ENCODE measurements at places on chromosomes 1 and 21.
A peak's percentile ranks its signal among the peaks of the same experiment; 100 is the strongest.

DNA sequence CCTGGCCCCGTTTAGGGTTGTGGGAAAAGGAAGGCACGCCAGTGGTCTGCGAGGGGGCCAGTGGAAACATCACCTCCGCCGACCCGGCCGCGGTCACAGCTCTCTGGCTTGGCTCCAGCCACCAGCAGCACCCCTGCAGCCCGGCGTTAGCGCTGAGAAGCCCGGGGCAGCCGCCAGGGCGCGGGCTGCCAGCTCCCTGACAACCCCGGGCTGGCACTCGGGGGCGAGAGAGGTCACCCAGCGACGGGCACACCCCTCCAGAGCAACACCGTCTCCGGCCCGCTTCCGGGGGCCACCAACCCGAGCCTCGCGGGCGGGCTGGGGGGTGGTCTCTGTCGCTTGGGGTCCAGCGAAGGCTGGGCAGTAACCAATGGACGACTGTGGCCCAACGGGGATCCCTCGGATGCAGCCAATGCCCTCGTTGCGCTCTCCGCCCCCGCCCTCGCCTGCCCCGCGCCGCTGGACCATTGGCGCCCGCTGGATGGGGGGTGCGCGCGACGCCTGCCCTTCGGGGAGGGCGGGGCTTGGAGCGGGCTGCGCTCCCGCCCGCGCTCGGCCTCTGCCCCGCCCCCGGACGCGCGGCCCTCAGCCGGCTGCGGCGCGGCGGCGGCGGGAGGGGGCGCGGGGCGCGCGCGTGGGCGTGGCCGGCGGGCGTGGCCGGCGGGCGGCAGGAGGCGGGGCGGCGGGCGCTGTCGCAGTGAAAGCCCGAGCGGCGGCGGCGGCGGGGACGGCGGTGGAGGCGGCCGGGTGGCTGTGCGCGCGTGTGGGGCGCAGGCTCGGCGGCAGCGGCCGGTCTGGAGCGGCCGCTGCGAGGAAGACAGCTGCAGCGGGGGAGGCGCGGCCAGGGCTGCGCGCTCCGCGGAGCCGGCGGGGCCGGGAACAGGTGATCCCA, at the start of gene MAN1C1:
Gene MAN1C1, plus strand, starts transcription at position 697 of the 892 bp plus-strand sequence. CDS start 1,007 bp downstream, outside the sequence.
- H3K27me3 ChIP-seq, result peaks cover 33% of the 10 kb centered on the region
- H3K36me3 ChIP-seq, result no peaks in the 10 kb centered on the region
- peak within 1 kb of the TSS; percentile 3 for H3K27ac ChIP-seq
- peaks cover 53% of the 10 kb centered on the region for H3K4me1 ChIP-seq
- H3K4me3 ChIP-seq, result peak within 1 kb of the TSS; percentile 67

- H3K36me3 ChIP-seq, result no peaks in the 10 kb centered on the region
- H3K27ac ChIP-seq, result no peak overlapping the region
- DNase-seq, result no peak
- no peaks in the 10 kb centered on the region for H3K4me1 ChIP-seq
- no peak overlapping the region for H3K4me3 ChIP-seq
Measured at GRCh38 chr1:83058327-83058726, 940.6 kb downstream of the TTLL7 start.

GRCh38 chr1:211965108-211965805, 70.1 kb downstream of the INTS7 start:
- peaks cover 1% of the 10 kb centered on the region for H3K4me1 ChIP-seq
- DNase-seq, result no peak
- no peaks in the 10 kb centered on the region for H3K27me3 ChIP-seq
- H3K36me3 ChIP-seq, result peaks cover 92% of the 10 kb centered on the region
- no peak overlapping the region for H3K4me3 ChIP-seq

DNA sequence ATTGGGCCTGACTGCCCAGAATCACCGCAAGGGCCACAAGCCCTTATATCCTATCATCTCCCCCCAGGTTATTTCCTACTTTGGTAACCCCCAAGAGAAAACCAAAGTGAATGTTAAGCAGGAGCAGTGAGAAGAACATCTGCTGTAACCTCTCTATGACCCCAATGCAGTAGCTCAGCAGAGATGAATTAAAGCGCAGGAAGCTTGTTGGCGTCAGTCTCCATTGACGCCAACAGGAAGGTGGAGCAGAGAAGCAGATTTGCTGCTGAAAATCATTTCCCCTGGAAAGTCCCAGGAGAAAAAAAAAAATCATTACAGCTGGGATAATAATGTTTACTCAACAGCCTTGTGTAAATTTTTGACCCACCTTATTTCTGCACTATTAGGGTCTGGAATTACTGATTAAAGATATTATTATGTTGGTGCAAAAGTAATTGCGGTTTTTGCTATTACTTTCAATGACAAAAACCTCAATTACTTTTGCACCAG, 33.2 kb upstream of the FAM163A start:
- no peaks in the 10 kb centered on the region for H3K36me3 ChIP-seq
- H3K4me3 ChIP-seq, result no peak overlapping the region
- no peak for DNase-seq
- H3K27ac ChIP-seq, result no peak overlapping the region

GRCh38 chr1:84540759-84541158, 33.5 kb downstream of the CTBS start:
- H3K4me3 ChIP-seq, result no peak overlapping the region
- H3K27me3 ChIP-seq, result no peaks in the 10 kb centered on the region
- H3K36me3 ChIP-seq, result peaks cover 31% of the 10 kb centered on the region
- H3K4me1 ChIP-seq, result peaks cover 21% of the 10 kb centered on the region

GRCh38 chr1:143497374-143497747, 474.4 kb downstream of the FAM72C start:
- peaks cover 2% of the 10 kb centered on the region for H3K36me3 ChIP-seq
- no peaks in the 10 kb centered on the region for H3K4me1 ChIP-seq
- H3K27me3 ChIP-seq, result peaks cover 10% of the 10 kb centered on the region
- no peak overlapping the region for H3K27ac ChIP-seq
- no peak overlapping the region for H3K4me3 ChIP-seq

DNA sequence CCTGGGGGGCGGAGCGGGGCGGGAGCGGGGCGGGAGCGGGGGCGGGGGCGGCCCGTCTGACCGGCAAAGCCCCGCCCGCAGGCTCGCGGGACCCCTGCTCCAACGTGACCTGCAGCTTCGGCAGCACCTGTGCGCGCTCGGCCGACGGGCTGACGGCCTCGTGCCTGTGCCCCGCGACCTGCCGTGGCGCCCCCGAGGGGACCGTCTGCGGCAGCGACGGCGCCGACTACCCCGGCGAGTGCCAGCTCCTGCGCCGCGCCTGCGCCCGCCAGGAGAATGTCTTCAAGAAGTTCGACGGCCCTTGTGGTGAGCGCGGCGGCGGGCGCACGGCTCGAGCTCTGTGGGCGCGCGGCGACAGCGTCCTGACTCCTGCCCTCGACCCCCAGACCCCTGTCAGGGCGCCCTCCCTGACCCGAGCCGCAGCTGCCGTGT, 21.2 kb downstream of the AGRN start:
- peaks cover 25% of the 10 kb centered on the region for H3K27me3 ChIP-seq
- peaks cover 4% of the 10 kb centered on the region for H3K36me3 ChIP-seq

- no peaks in the 10 kb centered on the region for H3K36me3 ChIP-seq
- H3K4me3 ChIP-seq, result no peak overlapping the region
- peaks cover 17% of the 10 kb centered on the region for H3K4me1 ChIP-seq
- peaks cover 30% of the 10 kb centered on the region for H3K27me3 ChIP-seq
- no peak for DNase-seq
Measured at GRCh38 chr1:3680488-3681230, 28.3 kb downstream of the TP73 start.

GRCh38 chr1:111406321-111406768, 21.2 kb downstream of the OVGP1 start:
- peak; percentile 46 for DNase-seq
- no peak overlapping the region for H3K4me3 ChIP-seq
- no peaks in the 10 kb centered on the region for H3K27me3 ChIP-seq
- peaks cover 44% of the 10 kb centered on the region for H3K4me1 ChIP-seq

GRCh38 chr1:207937204-207937603, 26.3 kb upstream of the CD34 start:
- H3K4me1 ChIP-seq, result no peaks in the 10 kb centered on the region
- no peak overlapping the region for H3K27ac ChIP-seq
- H3K4me3 ChIP-seq, result no peak overlapping the region
- no peaks in the 10 kb centered on the region for H3K36me3 ChIP-seq
- DNase-seq, result no peak
- H3K27me3 ChIP-seq, result peaks cover 29% of the 10 kb centered on the region

- H3K27me3 ChIP-seq, result no peaks in the 10 kb centered on the region
- peak overlapping the region; percentile 87 for H3K4me3 ChIP-seq
- DNase-seq, result no peak
- H3K36me3 ChIP-seq, result peaks cover 29% of the 10 kb centered on the region
- H3K27ac ChIP-seq, result peak overlapping the region; percentile 87
Measured at GRCh38 chr1:229557200-229557850, 1.2 kb downstream of the ABCB10 start.

DNA sequence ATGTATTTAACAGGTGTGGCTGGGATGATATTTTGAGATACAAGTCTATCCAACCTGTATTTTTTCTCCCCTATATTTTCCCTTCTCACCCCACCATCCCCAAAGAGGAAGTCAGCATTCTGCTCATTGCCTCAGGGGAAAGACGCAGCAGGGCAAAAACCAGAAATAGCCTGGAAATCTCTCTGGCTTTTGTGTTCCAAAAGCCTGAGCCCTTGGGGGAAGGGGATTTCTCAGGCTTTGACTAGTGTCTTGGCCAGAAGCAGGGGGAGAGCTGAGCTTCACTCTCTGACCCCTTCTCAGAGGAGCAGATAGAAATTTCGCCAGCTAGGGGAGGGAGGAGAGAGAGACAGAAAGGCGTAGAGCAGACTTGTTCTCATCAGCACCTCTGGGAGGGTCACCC, 244.7 kb downstream of the RRAGC start:
- peaks cover 22% of the 10 kb centered on the region for H3K27me3 ChIP-seq
- H3K27ac ChIP-seq, result no peak overlapping the region
- H3K4me3 ChIP-seq, result no peak overlapping the region
- no peaks in the 10 kb centered on the region for H3K36me3 ChIP-seq
- no peak for DNase-seq
- H3K4me1 ChIP-seq, result no peaks in the 10 kb centered on the region

- DNase-seq, result no peak
- H3K36me3 ChIP-seq, result no peaks in the 10 kb centered on the region
- no peak overlapping the region for H3K27ac ChIP-seq
- H3K4me1 ChIP-seq, result no peaks in the 10 kb centered on the region
- H3K27me3 ChIP-seq, result no peaks in the 10 kb centered on the region
Measured at GRCh38 chr1:2356911-2357845, 34.2 kb downstream of the MORN1 start.

DNA sequence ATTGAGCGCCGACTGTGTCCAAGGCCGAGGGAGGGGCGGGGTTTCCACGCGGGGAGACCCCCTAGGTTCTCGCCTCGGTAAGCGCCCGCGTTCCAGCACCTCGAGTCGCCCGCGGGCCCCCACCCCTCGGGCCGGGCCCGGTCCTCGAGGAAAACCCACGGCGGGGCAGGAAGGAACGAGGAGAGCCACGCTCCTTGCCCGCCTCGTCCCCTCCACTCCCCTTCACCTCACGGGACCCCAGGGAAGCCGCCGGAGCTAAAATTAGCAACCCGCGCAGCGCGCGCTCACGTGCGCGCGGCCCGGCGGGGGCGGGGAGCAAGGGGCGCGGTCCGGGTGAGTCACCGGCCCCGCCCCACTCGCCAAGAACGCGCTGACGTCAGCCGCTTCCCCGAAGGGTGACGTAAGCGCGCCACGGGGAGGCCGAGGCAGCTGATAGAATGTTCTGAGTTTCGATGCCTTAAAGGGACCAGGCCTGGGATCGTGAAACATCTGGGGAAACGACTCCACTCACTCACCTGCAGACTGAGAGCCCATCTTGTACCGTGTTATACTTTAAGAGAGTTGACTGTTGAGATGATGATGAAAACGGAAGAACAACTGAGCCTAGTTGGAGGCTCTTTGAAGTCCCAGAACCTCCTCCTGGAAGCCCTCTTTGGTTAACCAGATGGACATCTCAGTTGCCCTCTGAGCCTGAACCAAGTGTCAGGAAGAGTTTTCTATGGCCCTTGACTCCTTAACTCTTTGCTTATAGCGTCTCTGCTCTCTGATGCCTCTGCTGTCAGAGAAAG, 49.7 kb upstream of the ATF3 start:
- peaks cover 13% of the 10 kb centered on the region for H3K27me3 ChIP-seq
- peaks cover 14% of the 10 kb centered on the region for H3K4me1 ChIP-seq

DNA sequence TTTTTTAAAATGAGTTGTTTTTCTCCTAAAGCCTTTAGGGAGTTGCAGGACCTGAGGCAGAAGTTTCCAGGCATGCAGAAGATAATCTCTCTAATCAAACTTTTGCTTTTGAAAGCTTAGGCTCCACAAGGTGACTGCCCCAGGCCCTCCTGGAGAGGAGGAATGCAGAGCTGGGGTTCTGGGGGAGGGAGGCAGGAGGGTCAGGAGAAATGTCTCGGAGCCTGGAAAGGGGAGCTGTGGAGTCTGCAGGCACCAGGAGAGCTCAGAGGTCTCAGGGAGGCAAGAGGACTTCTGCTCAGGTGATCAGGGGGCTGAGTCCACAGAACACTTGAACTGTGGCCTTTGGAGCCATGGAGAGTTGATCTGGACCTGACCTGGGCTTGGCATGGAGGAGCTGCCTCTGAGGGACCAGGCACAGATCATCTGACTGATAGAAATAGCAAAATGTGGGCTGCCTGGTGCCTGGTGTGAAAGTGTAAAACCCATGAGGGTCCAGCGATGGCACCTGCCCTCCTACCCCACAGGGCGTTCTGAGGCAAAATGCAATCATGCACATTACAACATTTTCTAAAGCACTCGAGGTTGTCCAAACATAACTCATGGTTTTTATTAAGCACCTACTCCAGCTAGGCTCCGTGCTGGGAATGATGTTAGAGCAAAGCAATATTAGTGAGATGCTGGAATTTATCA, 10.0 kb upstream of the ABCG1 start:
- no peak for DNase-seq
- H3K36me3 ChIP-seq, result no peaks in the 10 kb centered on the region
- no peak overlapping the region for H3K27ac ChIP-seq
- no peaks in the 10 kb centered on the region for H3K4me1 ChIP-seq

DNA sequence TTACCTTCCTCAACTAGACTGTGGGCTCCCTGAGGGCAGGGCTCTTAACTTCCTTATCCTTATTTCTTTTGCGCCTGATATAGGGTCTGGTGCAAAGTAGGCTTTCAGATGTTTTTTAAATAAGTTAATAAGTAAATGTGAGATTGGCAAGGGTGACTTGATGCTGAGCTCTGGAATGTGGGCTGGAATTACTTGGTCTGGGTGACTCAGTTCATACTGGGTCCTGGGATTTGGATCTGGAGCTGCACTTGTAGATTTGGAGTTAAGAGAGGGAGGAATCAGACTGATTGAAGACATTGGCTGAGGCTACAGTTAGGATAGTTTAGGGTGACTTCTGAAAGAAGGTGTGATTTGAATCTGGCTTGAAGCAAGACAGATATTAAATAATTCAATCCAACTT, 190.9 kb downstream of the GIPC2 start:
- no peak overlapping the region for H3K27ac ChIP-seq
- no peak for DNase-seq
- H3K27me3 ChIP-seq, result peaks cover 4% of the 10 kb centered on the region
- H3K4me3 ChIP-seq, result no peak overlapping the region
- H3K4me1 ChIP-seq, result no peaks in the 10 kb centered on the region

GRCh38 chr1:56459260-56459659, 120.1 kb downstream of the PLPP3 start:
- no peak overlapping the region for H3K4me3 ChIP-seq
- no peaks in the 10 kb centered on the region for H3K4me1 ChIP-seq
- H3K27me3 ChIP-seq, result no peaks in the 10 kb centered on the region

DNA sequence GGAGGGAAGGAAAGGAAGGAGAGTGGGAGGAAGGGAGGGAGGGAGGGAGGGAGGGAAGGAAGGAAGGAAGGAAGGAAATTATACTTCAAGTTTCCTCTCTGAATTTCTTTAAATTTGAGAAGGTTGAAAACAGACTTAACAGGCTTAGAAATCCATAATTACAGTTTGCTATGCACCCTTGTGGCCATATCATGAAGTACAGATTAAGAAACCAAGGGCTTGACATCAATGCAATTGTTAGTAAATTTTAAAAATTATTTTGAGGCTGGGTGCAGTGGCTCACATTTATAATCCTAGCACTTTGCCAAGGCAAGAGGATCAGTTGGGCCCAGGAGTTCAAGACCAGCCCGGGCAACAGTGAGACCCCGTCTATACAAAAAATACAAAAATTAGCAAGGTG, 14.4 kb downstream of the ANP32E start:
- H3K36me3 ChIP-seq, result peaks cover 71% of the 10 kb centered on the region
- DNase-seq, result no peak
- no peak overlapping the region for H3K27ac ChIP-seq
- H3K4me1 ChIP-seq, result no peaks in the 10 kb centered on the region
- no peak overlapping the region for H3K4me3 ChIP-seq
